ENCODE measurements at places on chromosomes 3 and 15.

- no peak for DNase-seq
These were observed 318.0 kb upstream of the GBE1 start for GRCh38 chr3:82079335-82079890.

GRCh38 chr3:122263058-122263457 is 62.0 kb upstream of the CSTA start:
- no peak for DNase-seq

- DNase-seq = no peak
These were observed 382.6 kb downstream of the ROBO1 start for GRCh38 chr3:79385211-79385610.

DNA sequence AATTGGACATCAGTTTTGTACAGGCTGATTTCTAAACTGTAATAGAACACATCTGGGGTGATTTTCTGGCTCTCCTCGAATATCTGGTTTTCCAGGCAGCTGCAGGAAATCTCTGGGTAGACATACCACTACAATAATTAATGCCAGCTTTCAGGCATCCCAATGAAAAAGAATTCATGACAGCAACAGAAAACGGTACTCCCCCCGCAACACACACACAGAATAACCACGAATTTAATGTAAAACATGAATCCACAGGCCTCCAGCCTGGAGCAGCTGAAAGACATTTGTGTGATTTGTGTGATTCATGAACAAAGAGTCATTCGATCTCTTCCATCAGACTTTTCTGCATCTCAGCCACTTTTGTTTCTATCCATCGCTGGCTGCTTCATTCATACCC is 262.2 kb downstream of the MAGI1 start:
- DNase-seq = no peak

All from DMS79 (cell line).